ENCODE measurements at places on chromosomes 16 and 17. TPM values are rescaled to one million over a fixed set of nuclear protein-coding genes. Genes with fewer than 3 reads are reported as not detected.

The CCL16 gene
- polyA plus RNA-seq: 0.19 TPM

The CDT1 gene
- 14.0 TPM for polyA plus RNA-seq

The NXPH3 gene
- 0.52 TPM for polyA plus RNA-seq

GRCh38 chr16:67657751-67658518 is 2.1 kb downstream of the ACD start:
- H3K4me1 ChIP-seq: peaks cover 24% of the 10 kb centered on the region
- peaks cover 30% of the 10 kb centered on the region for H3K27me3 ChIP-seq
- peaks cover 17% of the 10 kb centered on the region for H3K36me3 ChIP-seq
- no peak overlapping the region for H3K27ac ChIP-seq

DNA sequence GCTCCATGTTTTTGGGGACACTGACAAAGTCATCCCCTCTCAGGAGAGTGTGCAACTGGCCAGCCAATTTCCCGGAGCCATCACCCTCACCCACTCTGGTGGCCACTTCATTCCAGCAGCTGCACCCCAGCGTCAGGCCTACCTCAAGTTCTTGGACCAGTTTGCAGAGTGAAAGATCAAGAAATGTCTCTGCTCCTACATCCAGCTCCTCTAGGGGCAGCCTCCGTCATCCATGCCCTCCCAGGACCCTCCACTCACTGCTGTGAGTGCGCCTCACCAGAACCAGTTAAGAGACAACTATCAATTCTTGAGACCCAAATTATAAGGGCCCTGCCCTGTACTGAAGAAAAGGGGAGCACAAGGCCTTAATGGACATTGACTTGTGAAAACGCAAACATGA is 1.1 kb downstream of the OVCA2 start:
- no peak for DNase-seq
- peaks cover 37% of the 10 kb centered on the region for H3K36me3 ChIP-seq
- H3K4me3 ChIP-seq: peak overlapping the region; percentile 58
- peaks cover 12% of the 10 kb centered on the region for H3K4me1 ChIP-seq

DNA sequence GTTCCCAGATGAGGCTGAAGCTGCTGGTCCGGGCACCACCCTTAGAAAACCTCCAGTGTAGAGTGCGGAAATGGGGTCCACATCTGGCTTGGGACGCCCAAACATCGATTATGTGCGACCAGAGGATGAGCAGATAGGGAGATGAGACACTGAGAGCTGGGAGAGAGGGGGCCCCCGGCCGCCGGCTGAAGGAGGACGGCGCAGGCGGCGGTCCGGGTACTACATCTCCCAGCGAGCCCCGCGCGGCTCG is 182 bp upstream of the SPECC1 start:
- H3K4me3 ChIP-seq: peak overlapping the region; percentile 58
- H3K36me3 ChIP-seq: no peaks in the 10 kb centered on the region
- no peak for DNase-seq
- H3K27ac ChIP-seq: no peak overlapping the region
- no peaks in the 10 kb centered on the region for H3K4me1 ChIP-seq
- H3K27me3 ChIP-seq: peaks cover 49% of the 10 kb centered on the region

DNA sequence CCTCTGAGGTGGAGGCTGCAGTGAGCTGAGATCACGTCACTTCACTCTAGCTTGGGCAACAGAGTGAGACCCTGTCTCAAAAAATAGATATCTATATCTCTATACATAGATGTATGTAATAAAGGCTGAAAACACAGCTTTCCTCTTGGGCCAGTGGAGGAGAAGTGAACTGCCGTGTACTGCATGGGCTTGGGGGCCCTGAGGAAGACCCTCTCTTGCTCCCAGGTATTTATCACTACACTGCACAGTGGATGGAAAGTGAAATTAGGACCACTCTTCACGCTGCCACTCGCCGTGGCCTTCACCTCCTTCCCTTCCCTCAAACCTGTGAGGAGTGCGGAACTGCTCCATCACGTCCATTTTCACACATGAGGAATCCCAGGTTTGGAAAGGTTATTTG is 68.8 kb upstream of the SIAH1 start:
- no peak for DNase-seq
- H3K27me3 ChIP-seq: no peaks in the 10 kb centered on the region
- H3K4me3 ChIP-seq: no peak overlapping the region
- H3K4me1 ChIP-seq: no peaks in the 10 kb centered on the region
- H3K27ac ChIP-seq: no peak overlapping the region
- H3K36me3 ChIP-seq: no peaks in the 10 kb centered on the region
